ENCODE measurements at places on chromosomes 2 and 18. TPM values are rescaled to one million over a fixed set of nuclear protein-coding genes. Genes with fewer than 3 reads are reported as not detected.

DNA sequence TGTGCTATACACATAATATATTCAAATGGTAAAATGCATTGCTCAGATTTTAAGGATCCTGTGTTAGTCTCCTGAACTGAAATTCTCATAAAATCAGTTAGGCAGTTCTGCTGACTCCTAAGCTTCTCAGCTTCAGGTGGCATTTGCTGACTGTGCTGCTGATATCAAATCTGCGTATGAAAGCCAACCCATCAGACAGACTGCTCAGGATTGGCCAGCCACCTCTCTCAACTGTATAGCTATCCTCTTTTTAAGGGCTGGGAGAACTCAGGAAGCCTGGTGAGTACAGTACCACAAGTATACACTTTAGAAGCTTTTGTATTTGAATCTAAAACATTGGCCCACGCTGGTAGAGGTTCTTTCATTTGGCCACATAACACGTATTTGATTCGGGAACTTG is 28.7 kb downstream of the PTCD3 start:
- no peak for DNase-seq

DNA sequence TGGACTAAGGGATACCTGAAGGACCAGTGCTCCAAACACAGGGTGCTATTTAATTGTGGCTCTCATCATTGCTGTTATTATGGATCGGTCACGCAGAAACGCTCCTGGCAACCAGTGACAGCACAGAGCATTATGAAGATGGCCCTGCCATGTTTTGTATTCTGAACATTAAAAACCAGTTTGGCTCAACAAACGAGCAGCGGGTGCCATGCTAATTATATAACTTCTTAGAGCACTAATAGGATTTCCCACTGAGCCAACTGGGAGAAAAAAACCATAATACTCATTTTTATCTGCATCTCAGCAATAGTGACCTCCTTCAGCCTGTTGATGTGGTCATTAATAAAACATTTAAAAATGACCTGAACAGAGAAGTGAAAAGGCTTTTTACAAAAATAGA is 212.8 kb downstream of the STK39 start:
- no peak for DNase-seq

DNA sequence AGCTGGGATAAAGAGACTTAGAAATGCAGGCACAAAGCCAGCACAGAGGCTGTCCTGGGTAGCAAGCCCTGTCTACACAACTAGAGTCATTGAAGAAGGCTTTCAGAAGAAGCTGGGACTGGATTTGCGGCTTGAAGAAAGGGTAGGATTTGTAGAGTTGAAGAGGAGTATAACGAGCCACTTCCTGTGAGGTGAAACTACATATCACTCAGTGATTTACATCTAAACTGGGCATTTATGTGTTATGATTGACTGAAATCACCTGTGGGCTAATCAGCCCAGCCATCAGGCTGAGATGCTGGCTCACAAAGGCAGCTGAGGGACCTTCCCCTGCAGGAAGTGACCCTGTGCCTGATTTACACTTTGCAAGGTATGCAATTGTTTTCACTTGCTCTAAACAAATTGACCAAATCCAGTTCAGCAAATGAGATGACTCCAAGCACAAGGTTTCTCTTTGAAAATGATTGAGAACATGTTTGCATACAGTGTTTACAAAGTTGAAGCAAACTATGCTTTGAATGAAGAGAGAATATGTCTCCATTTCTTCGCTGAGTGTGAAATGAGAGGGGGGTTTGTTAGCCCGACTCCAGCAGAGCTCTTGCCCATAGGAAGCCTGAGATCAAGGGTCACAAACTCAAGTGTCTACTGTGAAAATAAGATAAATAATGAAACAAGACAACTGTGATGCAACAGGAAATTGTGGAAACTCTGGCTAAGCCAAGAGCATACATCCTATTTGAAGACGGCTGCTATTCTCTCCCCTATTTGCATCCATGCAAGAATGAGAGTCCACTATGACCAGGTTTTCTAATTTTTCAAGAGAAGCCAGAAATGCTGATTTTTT is 69.3 kb upstream of the HK2 start:
- DNase-seq: peak; percentile 82

DNA sequence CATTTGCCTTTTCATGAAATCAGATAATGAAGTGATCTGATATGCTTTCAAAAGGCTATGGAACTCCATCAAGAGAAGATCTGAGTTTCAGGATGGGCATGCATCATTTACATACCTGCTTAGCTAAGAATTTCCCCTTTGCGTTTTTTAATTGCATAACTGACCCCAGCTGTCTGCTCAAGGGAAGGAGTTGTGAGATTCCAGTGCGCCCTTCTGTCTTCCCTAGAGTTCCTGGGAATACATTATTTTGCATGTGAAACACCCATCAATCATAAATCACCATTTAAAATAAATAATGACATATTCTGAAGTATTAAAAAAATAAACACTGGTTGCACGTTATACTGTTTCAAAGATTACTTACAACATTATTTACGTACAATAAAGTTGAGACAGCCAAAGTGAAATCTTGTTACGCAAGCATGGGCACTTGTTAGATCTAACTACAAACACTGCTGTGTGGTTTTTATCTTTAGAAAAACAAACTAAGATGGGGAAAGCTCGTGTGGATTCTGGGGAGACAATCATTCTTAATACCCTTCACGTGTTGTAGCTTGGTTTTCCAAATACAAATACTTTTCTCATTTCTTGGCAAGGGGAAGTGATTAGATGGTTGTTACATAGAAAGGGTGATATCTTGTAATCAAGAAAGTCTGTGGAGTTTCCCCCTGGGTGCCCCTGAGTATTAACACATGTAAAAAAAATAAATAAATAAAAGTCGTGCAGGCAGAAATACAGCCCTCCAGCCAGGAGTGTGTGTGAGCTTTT is 125.7 kb upstream of the LMAN1 start:
- DNase-seq: peak; percentile 87

- no peak for DNase-seq
Measured at GRCh38 chr2:234851451-234851850, 100.4 kb upstream of the SH3BP4 start.

DNA sequence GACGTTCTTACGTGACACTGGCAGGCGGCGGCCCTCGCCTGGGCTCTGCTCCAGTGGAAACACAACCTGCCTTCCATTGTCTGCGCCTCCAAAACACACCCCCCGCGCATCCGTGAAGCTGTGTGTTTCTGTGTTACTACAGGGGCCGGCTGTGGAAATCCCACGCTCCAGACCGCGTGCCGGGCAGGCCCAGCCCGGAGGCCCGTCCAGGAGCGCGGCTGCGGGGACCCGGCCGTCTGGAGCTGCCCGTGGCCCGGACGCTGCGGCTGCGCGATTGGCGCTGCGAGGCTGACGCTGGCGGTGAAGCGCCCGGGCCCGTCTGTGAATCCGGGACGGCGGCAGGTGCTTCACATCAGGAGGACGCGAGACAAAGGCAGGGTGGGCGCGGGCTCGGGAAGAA is 670.3 kb upstream of the SALL3 start:
- DNase-seq: no peak

GRCh38 chr2:41694536-41695049 is 353.2 kb upstream of the PKDCC start:
- DNase-seq: no peak

DNA sequence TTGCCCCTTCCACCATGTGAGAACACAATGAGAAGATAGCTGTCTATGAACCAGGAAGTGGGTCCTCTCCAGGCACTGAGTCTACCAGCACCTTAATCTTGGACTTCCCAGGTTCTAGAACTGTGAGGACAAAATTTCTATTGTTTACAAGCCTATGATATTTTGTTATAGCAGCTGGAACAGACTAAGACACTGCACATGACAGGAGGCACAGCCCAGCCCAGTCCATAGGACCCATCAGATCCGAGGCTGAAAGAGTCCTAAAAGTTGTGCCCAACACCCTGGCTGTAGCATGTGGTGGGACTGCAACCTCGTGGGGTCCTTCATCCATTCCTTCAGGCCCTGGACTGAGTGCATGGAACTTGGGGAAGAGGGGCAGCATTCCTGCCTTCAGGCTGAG is 48.4 kb upstream of the YWHAQ start:
- no peak for DNase-seq

MRPS5 gene
- 30.0 TPM for total RNA-seq

- DNase-seq: no peak
Measured at GRCh38 chr2:46978723-46979122, 63.1 kb upstream of the MCFD2 start.

DNA sequence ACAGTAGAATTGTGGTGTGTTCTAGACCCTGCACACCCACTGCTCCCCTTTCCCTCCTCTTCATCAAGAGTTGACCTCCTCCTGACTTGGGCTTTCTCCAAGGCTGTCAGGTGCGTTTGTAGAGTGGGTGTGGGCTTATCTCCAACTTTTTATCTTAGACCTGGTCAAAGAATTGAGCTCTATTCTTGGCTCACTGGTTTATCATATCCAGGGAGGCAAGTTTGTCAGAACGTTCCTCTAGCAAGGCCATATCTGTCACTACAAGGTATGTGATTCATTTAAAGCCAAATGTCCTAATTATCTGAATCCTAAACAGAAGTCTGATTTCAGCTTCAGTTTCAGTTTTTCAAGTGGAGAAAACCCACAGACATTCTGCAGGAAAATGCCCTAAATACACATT is 117.1 kb upstream of the MGAT5 start:
- no peak for DNase-seq

DNA sequence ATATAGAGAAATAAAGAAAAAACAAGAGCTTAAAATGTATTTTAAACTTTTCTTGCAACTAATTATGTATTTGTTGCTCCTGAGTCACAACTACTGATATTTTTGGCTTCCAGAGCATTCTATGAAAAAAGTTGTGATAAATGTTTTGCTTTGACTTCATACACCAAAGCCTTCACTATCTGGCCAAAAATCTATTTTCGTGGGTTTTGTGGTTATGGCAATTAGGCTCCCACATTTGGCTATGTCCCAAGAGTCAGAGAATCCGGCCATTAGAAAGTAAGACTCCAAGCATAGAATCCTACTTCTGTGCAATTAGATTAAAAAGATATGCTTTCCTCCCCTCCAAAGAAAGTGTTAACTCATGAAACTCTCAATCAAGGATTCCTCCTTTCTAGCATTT is 1456.1 kb upstream of the ACVR2A start:
- DNase-seq: peak; percentile 16

DNA sequence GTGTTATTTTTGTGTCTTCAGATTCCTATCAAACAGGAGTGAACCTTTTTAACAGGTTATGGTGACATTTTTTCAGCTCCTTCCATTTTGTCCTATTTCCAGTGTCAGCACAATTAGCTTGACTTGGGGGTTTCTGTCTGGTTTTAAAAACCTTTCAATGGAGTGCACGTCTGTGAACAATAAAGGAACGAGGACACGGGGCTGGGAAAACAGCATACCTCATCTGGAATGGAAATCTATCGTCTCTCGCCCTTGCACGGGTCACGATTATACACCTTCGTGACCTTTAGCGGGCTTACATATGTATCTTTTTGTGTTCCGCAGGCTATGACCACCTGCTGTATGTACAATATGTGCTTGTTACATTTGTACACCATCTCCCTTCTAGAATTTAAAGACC is 2.3 kb upstream of the ZNF532 start:
- DNase-seq: no peak

GRCh38 chr2:215556979-215557378 is 121.1 kb upstream of the FN1 start:
- DNase-seq: peak; percentile 34

DNA sequence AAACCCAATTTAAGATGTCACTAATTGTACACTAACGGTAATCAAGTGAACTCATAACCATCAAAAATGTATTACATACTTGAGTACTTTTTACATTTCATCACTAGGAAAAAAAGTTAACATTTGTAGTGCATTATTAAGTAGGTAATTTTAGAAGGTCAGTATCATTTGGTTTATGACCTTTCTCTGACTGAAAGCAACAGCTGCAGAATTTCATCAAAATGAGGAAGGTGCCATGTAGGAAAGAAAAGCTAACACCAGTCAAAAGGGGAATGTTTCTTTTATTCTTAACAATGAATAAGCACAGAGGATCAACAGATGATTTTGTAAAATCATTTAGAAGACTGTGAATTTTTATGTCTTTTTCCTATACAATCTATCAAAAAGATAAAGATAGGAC is 79.0 kb downstream of the PIGN start:
- DNase-seq: no peak

GRCh38 chr2:150548527-150548926 is 61.1 kb upstream of the RND3 start:
- DNase-seq: peak; percentile 44

DNA sequence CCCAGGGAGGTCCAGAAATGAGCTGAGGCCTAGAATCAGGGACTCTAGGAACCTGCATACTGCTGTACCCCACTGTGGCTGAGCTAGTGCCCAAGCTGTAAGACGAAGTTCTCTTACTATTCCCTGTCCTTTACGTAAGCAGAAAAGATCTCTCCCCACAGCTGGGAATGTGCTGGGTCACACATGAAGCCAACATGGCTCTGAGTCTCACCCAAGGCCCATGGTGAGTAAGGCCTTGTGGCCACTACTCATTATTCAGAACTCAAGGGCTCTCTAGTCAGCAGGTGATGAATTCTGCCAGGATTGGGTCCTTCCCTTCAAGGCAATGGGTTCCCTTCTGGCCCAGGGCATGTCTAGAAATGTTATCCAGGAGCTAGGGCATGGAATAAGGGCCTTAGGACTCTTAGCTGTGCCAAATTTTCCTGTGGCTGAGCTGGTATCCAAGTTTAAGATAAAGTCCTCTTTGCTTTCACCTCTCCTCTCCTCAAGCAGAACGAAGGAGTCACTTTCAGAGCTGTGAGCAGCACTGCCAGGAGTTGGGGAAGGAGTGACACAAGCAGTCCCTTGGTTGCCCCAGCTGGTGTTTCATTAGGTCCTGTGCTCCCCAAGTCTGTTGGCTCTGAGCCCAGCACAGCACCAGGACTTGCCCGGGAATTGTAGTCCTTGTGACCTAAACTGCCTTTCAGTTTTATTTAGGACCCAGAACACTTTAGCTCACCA is 707.6 kb downstream of the SLC4A3 start:
- DNase-seq: no peak

- peak; percentile 56 for DNase-seq
Measured at GRCh38 chr18:69787825-69788547, 159.7 kb downstream of the CD226 start.

DNA sequence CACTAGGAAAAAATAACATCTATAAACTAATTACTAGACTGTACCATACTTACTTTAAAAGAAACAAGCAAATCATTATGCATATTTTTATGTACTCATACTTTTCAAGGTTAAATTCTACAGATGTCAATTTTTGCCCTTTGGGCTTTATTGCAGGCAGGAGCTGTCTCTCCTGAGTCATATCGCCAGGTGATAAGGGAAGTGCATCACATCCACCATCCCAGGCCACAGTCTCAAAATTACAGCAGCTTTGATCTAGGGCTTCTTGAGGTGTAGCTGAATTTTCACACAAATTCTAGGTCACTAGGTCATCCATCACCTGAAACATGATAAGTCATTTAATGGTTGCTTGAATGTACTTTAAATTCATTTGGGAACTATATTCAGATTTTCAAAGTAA is 38.4 kb upstream of the FRZB start:
- DNase-seq: no peak

HOXD1 gene
- total RNA-seq: under 0.01 TPM
